ENCODE measurements at places on chromosomes 1 and 21.

DNA sequence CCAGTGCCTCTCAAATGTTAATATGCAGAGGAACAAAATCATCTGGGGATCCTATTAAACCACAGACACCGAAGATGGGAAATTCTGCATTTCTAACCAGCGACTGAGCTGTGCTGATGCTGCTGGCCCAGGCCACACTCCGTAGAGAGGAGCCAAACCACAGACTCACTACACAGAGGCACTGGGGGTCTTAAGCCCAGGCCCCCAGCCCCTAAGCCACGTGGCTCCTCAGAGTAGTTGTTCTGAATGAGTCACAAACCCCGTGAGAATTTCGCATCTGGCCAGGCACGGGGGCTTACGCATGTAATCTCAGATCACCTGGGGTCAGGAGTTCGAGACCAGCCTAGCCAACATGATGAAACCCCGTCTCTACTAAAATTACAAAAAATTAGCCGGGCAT is 2.8 kb upstream of the CELA2A start:
- no peaks in the 10 kb centered on the region for H3K36me3 ChIP-seq
- no peaks in the 10 kb centered on the region for H3K27me3 ChIP-seq
- no peak overlapping the region for H3K27ac ChIP-seq

- H3K36me3 ChIP-seq, result no peaks in the 10 kb centered on the region
- no peak overlapping the region for H3K4me3 ChIP-seq
- peak overlapping the region; percentile 46 for H3K27ac ChIP-seq
- DNase-seq, result no peak
- H3K27me3 ChIP-seq, result no peaks in the 10 kb centered on the region
Observed at GRCh38 chr1:184419350-184420161, 32.7 kb downstream of the C1orf21 start.

DNA sequence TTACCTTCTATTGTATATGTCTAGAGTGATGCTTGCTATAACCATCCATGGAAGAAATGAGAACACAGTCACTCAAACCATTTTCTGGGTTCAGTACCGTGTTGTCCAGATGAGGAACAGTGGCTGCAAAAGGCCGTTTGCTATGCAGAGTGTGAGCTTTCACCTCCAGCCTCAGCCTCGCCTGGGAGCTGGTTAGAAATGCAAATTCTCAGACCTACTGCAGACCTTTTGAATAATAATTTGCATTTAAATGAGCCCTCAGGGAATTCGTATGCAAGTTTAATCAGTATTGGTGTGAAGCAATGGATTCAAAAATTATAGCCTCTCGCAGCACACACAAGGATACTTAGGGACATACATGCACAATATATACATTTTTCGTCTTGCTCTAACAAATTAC is 24.1 kb downstream of the KCNJ15 start:
- no peaks in the 10 kb centered on the region for H3K27me3 ChIP-seq
- no peaks in the 10 kb centered on the region for H3K4me1 ChIP-seq
- H3K36me3 ChIP-seq, result no peaks in the 10 kb centered on the region
- H3K4me3 ChIP-seq, result no peak overlapping the region
- no peak overlapping the region for H3K27ac ChIP-seq

DNA sequence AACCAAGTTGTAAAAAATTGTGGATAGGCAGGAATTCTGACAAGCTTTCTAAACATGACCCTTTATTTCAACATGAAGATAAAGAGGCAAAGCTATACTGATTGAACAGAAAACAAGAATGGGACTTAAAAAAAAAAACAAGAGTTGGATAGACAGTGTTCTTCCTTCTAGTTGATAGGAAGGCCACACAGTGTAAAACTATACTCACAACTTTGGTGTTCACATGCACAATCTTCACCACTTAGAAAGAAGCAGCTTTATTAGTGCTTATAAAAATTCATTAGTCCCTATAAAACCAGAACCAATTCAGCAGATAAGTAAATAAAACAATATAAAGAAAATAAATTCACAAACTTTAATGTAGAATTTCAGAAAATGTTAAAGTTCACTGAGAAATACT is 101.8 kb downstream of the AKT3 start:
- H3K4me1 ChIP-seq, result peaks cover 2% of the 10 kb centered on the region
- no peak overlapping the region for H3K27ac ChIP-seq
- no peak overlapping the region for H3K4me3 ChIP-seq

DNA sequence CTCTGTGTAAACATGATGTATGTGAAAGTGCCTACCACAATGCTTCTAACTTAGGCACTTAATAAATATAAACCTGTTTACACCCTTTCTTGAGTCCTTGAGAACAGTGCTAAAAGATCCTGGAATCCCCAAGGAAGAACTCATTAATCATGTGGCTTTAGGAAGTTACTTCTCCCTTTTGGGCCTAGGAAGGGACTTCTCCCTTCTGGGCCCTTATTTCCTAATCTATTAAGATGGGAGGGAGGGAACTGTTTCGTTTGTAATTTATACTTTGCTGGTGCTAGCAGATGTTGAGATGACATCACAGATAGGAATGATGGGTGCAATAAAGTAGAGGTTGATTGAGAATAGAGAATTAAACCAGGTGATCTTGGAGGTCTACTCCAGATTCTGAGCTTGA is 1.2 kb downstream of the BTF3L4 start:
- no peaks in the 10 kb centered on the region for H3K4me1 ChIP-seq
- H3K27ac ChIP-seq, result peak overlapping the region; percentile 90
- H3K36me3 ChIP-seq, result no peaks in the 10 kb centered on the region
- H3K27me3 ChIP-seq, result no peaks in the 10 kb centered on the region
- no peak for DNase-seq

DNA sequence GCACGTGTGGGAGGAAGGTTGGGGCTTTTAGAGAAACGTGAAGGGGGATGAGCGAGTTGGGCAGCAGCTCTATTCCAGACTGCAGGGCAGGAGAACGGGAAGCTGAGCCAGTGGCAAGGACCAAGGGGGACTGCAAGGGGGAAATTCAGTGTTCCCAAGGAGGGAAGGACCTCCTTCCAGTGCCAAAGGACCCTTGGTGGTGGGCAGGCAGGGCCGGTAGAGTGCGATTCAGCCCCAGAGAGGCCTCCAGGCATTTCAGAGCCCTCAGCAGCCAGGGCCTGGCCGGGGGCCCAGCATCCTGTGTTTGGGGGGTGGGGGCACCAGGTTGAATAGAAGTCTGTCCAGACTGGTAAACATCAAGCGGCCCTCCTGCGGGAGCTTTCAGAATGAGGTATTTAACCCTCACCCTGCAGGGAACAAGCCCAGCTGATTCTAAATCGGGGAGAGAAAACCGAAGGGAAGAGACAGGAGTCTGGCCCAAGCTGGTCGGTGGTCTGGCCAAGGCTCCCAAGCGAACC is 2.3 kb downstream of the COL9A2 start:
- H3K27me3 ChIP-seq, result no peaks in the 10 kb centered on the region
- H3K27ac ChIP-seq, result peak overlapping the region; percentile 9
- no peak overlapping the region for H3K4me3 ChIP-seq

- H3K4me3 ChIP-seq, result no peak overlapping the region
- H3K27me3 ChIP-seq, result no peaks in the 10 kb centered on the region
- no peak for DNase-seq
- no peak overlapping the region for H3K27ac ChIP-seq
- no peaks in the 10 kb centered on the region for H3K4me1 ChIP-seq
- no peaks in the 10 kb centered on the region for H3K36me3 ChIP-seq
Observed at GRCh38 chr1:234262007-234262753, 111.1 kb upstream of the COA6 start.

DNA sequence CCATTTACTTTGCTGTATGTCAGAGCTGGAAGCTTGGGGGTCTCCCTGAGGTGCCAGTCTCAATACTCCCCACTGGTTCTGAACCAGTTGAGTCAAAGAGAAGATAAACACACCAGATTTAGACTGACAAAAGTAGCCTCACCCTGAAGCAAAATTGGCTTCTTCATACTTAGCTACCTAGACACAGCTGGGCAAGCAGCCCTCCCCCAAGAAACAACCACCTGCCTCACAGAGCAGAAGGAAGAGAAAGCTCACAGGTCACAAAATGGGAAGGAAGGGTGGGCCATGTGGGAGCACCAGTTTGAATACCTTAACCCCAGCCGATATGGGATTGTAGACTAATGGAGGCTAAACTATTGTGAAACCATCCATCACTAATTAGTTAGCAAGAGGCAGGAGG is 24.6 kb upstream of the MYSM1 start:
- H3K4me3 ChIP-seq, result no peak overlapping the region
- no peak for DNase-seq
- H3K4me1 ChIP-seq, result no peaks in the 10 kb centered on the region
- no peaks in the 10 kb centered on the region for H3K27me3 ChIP-seq

- peak overlapping the region; percentile 86 for H3K27ac ChIP-seq
- H3K27me3 ChIP-seq, result no peaks in the 10 kb centered on the region
- no peak overlapping the region for H3K4me3 ChIP-seq
- H3K4me1 ChIP-seq, result peaks cover 10% of the 10 kb centered on the region
- H3K36me3 ChIP-seq, result no peaks in the 10 kb centered on the region
Observed at GRCh38 chr1:12547586-12548225, 70.3 kb downstream of the DHRS3 start.

DNA sequence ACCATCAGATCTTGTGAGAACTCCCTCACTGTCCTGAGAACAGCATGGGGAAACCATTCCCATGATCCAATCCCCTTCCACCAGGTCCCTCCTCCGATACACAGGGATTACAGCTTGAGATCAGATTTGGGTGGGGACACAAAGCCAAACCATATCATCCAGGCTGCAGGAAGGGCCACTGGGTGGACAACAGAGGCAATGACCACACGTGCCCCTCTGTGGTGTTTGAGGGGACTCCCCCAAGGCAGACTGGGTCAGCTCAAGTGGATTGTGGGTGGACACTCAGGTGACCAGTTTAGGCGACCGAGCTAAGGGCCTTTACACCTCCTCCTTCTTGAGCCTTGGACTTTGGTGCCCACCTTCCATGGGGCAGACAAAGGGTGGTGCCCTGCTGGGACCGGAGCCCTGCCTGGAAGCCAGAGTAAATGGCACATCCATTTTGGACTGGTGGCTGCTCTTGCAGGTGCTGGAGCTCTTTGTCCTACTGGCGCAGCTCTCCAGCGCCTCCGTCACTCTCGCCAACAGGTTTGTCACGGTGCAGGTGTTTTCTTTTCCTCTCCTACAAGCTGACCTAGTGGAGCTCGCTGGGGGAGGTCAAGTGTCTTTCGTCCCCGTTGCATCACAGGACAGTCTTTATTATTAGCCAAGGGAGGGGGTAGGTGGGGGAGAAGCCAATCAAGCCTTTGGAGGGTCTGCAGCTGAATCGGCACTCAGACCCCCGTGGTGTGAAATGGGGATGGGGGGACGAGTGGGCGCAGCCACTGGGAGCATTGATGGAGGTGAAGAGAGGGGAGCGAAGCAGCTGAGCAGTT is 37.6 kb downstream of the CRYAA start:
- H3K36me3 ChIP-seq, result no peaks in the 10 kb centered on the region
- H3K27ac ChIP-seq, result no peak overlapping the region
- H3K4me1 ChIP-seq, result no peaks in the 10 kb centered on the region
- DNase-seq, result no peak
- H3K27me3 ChIP-seq, result no peaks in the 10 kb centered on the region

DNA sequence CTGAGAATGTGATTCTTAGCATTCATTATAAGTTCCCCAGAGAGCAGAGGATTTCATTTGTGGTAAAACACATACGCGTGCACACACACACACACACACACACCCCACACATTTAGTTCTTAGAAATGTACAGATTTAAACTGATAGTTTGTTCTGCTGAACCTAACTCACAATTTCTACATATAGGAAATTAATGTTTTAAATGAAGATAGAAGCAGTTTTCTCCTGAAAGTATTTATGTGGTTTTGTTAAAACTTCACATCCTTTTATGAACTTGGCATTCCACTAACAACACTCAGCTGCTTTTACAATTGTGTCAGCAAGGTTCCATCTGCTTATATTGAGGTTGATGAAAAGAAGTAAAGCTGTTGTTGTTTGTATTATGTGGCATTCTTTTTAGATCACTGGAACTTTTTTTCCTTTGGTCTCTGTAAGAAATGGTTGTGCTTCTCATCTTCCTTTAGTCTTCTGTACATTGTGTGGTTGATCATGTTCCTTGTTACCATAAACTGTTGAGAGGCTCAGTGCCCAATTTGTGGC is 41.6 kb downstream of the AK4 start:
- no peak overlapping the region for H3K27ac ChIP-seq
- no peaks in the 10 kb centered on the region for H3K4me1 ChIP-seq
- H3K27me3 ChIP-seq, result no peaks in the 10 kb centered on the region
- no peak for DNase-seq
- H3K4me3 ChIP-seq, result no peak overlapping the region
- no peaks in the 10 kb centered on the region for H3K36me3 ChIP-seq

GRCh38 chr1:157189986-157190982 is 52.1 kb upstream of the ETV3 start:
- H3K4me3 ChIP-seq, result no peak overlapping the region
- peaks cover 8% of the 10 kb centered on the region for H3K27me3 ChIP-seq
- no peak for DNase-seq

GRCh38 chr1:88973520-88974137 is 18.8 kb downstream of the KYAT3 start:
- H3K4me1 ChIP-seq, result no peaks in the 10 kb centered on the region
- H3K27ac ChIP-seq, result no peak overlapping the region
- H3K27me3 ChIP-seq, result no peaks in the 10 kb centered on the region
- H3K4me3 ChIP-seq, result no peak overlapping the region

DNA sequence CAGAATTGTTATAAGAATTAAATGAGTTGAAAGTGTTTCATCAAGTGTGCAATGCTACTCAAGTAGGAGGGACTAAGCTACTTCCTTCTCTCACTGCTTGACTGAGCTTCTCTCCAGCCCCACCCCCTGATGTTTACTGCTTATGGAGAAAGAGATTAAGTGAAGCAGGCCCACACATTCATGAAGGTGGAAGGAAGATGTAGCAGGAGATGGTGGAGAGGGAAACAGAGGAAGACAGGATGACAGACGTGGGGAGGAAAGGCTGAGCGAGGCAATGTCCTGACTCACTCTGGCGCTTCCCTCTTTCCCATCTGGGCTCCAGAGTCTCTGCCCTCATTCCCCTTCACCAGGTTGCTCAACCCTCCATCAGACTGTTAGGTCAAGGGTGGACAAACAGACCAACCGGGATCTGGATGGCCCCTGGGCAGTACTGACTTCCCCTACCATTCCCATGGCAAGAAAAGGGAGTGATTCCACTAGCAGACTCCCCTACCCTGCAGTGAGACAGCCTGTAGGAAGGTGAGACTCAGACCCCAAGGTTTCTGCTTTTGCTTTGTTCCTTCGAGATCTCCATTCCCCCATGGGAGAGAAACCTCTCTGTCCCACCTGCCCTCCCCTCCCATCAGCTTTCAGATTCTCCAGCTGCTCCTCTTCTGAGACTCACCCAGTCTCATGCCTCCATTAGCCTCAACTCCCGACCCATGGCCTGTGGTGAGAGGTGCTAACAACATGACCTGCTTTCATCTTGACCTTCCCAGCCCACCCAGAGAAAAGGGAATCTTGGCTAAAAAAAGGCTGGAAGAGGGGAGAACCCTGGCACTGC is 3.1 kb upstream of the ARHGEF2 start:
- peak overlapping the region; percentile 95 for H3K27ac ChIP-seq
- H3K4me1 ChIP-seq, result peaks cover 5% of the 10 kb centered on the region
- no peaks in the 10 kb centered on the region for H3K36me3 ChIP-seq
- no peaks in the 10 kb centered on the region for H3K27me3 ChIP-seq
- peak; percentile 64 for DNase-seq
- H3K4me3 ChIP-seq, result no peak overlapping the region

Measured in uterus (tissue), 4 donors.